ENCODE measurements at places on chromosomes 7 and 10.

- no peak for DNase-seq
Observed at GRCh38 chr10:45249978-45250693, 65.3 kb downstream of the OR13A1 start.

- DNase-seq: no peak
Observed at GRCh38 chr7:145474009-145474686, 638.3 kb upstream of the TPK1 start.

- DNase-seq: no peak
Observed at GRCh38 chr7:7921830-7922229, 46.8 kb upstream of the GLCCI1 start.

- no peak for DNase-seq
Observed at GRCh38 chr7:16708511-16708910, 45.0 kb upstream of the TSPAN13 start.

- DNase-seq: no peak
Observed at GRCh38 chr7:150903606-150904005, 51.3 kb downstream of the AOC1 start.

DNA sequence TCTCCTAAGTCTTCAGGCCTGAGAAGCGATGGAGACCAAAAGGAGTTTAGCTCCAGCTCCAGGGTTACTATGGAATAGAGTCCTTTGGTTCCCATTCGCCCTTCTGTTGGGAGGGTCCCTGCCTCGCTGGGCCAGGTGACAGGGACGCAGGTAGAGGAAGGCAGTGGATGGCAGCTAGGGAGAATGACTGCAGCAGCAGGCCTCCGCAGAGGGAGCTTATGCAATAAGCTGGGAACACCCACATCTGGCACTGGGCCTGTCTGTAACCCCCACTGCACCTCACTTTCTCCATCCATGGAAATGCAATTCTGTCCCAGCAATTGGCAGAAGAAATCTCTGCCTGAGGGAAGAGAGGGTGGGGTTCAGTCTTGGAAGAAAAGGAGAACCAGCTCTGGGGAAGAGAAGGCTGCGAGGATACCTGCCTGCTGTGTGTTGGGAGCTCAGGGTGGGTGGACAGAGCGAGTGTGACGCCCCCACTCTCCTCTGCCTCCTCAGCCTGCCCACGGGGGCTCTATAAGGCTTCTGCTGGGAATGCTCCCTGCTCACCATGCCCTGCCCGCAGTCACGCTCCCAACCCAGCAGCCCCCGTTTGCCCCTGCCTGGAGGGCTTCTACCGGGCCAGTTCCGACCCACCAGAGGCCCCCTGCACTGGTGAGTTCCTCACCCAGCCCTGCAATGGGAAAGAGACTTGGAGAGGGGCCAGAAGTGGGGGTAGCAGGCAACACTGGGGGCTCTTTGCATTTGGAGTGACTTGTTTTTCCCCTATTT lies 10.3 kb downstream of the EPHB6 start:
- DNase-seq: no peak

DNA sequence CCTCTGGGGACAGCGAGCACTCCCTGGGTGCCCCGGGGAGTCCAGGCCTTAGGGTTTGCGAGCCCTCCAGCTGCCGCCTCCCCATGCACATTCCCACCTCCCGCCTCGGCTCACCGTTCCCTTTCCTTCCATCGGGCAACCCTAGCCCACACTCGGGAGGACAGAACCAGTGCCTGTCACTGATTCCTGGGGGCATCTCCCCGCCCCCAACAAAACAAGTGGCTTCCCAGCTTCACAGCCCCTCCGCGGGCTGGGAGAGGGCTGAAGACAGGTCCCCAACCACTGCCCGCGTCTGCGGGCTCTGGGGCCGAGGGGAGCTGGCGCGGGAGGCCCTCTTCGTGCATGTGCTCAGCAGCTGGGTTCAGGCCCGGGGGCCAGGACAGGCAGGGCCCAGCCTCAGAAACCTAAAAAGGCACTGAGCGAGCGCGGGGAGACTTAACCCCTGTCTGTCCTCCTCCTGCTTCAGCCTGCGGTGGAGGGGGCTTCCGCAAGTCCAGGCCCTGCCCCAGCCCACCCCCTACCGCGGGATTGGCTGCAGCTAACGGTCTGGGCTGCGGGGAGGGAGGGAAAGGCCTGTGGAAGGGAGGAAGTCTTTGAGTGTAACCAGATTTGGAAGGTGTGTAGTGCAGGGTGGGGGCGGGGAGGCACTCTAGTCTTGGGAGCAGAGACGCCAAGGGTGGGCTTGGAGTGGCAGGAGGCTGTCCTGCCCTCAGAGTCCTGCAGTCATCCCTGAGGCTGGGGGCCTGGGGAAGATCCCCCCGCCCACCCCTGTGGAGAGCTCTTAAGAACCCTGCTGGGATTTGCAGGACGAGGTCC lies 1.2 kb downstream of the FLNC start:
- DNase-seq: no peak

DNA sequence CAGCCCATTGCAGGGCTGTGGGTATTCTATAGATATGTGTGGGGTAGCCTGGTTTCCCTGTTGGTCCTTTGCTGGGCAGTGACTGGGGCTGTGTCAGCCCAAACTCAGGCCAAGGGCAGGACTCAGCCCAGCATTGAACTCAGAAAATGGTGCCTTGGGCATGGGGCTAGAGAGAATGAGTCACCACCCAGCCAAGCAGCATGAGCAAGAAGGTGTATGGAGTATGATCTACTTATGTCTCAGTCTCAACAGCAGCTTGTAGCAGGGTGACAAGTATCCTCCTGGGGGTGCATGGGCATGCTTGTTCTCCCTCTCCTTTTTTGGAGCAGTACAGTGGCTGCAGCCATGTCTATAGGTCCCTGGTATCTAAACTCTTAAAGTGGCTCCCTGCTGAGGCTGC lies 32.0 kb downstream of the STK31 start:
- DNase-seq: no peak

GRCh38 chr10:48996329-48996728 lies 56.7 kb upstream of the LRRC18 start:
- DNase-seq: no peak

GRCh38 chr10:23742368-23742767 lies 303.5 kb downstream of the OTUD1 start:
- no peak for DNase-seq

DNA sequence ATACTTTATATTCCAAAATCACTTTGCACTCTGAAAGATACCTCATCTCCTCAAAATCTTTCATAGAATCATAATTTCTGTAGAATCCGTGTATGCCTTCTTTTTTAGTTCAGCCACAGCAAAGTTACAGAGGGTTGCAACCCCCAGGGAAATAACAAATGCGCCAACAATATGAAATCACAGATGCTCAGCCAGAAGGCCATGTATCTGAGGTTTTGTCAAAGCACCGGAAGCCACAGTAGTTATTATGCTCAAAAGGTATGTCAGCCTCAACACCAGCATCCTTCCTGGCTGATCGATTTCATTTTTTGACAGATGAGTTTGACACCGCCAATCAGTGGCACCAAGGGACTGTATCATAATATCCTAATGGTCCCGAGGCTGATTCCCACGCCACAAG lies 204.1 kb downstream of the KCNMA1 start:
- DNase-seq: no peak

- DNase-seq: no peak
Observed at GRCh38 chr10:92131275-92131820, 159.5 kb downstream of the CPEB3 start.

GRCh38 chr7:130351791-130352090 lies 7.1 kb downstream of the CPA5 start:
- DNase-seq: no peak

- no peak for DNase-seq
Observed at GRCh38 chr7:38410056-38410455, 136.6 kb upstream of the TARP start.

DNA sequence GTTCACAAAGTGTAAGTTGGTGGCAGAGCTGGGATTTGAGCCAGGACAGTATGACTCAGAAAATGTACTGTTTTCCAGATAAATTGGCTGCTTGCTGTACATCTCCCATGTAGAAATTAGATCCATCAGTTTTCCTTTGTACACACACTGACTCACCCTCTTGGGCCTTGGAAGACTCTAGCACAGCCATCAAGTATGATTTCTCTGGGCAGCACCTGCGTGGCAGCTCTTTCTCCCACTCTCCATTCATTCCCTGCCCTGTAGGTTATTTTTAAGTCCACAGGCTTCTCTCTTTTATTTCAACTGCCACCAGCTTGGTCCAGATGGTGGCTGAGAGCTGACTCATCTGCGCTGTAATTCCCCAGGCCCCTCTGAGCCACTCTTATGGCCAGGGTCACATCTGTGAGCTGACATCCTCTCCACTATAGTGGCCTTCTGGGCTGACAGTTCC lies 28.3 kb upstream of the SDK1 start:
- no peak for DNase-seq

DNA sequence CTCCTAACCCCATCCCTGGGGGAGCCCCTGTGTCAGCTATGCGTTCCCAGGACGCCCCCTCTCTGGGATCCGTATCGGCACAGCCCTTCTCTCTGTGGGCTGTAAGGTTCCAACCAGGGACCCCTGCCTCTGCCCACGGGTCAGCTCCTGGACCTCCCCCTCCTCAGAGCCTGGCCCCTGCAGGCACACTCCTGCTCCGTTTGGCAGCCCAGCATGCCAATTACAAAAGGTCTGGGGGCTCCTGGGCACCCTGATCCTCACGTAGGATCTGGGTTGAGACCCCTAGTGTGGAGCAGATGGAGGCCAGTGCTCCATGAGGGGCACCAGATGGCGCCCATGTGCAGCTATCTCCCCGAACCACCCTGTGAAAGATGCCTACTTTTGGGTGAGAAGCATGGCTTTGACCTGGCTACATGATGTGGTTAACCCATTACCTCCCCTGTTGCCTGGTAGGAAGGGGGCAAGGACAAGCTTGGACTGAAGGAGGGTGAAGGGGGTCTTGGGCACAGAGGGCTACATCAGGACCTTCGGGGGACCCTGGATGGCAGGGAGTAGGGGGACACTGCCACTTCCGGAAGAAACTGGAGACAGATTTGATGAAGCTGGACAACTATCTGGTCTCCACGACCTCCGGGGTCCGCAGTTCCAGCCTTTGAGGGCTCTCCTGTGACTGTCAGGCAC lies 9.0 kb downstream of the TACR2 start:
- no peak for DNase-seq

- no peak for DNase-seq
Observed at GRCh38 chr7:30389791-30390190, 88.8 kb downstream of the NOD1 start.

GRCh38 chr10:43282881-43283280 lies 16.0 kb upstream of the RASGEF1A start:
- DNase-seq: no peak

- DNase-seq: no peak
Observed at GRCh38 chr10:130339091-130339490, 202.9 kb downstream of the GLRX3 start.

- no peak for DNase-seq
Observed at GRCh38 chr7:159139639-159140038, 5.0 kb downstream of the VIPR2 start.

DNA sequence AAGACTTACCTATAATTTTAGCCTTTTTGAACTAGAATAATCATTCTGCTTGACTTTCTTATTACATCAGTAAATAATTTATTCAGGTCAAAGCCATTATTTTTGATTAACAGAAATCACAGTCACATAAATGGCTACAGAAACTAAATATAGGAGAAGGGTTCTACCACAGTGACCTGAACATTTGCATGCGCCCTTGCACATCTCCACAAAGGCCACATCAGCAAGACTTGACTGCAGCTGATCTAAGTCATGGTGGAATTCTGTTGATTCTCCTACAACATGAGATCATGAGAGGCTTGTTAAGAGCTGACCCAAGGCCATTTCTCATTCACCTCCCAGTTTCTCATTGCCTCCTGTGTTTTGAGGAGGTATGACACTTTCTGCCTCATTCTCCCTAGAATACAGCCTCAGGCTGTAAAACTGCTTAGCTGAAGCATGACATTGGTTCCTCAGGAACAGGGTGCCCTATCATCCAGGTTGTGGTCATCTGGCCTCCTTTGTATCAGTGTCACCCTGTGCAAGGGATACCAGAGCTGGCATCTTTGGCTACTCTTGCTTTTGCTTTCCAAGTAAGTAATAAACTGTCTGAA lies 6.7 kb upstream of the IMMP2L start:
- no peak for DNase-seq

GRCh38 chr10:48737886-48738285 lies 53.2 kb downstream of the WDFY4 start:
- no peak for DNase-seq

DNA sequence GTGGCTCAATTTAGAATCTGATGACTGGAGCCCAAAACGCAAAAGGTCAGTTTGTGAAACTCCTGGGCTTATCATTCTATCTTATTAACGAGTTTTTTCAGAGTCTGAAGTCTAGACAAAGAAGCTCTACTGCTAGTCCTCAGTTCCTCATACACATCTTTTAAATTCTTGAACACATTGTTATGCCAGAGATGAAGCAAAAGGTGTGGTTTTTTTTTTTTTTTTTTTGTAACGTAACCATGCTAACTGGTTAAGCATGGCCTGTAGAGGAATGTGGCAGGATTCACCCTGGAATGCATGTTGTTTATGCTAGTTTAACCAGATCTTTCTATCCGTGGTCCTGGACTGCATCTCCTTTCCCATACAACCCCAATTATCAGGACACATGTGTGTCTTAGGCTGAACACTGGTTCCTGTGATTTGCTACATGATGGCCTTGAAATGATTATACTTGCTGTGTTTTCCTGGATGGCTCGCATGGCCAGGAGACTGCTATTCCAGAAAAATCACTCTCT lies 79.3 kb upstream of the MDFIC start:
- no peak for DNase-seq

DNA sequence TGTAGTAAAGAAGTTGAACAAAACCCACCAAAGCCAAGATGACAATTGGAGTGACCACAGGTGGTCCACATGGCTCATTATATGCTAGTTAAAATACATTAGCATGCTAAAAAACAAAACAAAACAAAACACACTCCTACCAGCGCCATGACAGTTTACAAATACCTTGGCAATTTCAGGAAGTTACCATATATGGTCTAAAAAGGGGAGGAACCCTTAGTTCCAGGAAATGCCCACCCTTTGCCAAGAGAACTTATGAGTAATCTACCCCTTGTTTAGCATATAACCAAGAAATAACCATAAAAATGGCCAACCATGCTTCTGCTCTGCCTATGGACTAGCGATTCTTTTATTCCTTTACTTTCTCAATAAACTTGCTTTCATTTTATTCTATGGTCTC lies 979.1 kb upstream of the POT1 start:
- no peak for DNase-seq

All from esophagus squamous epithelium (tissue), 5 donors.